Esophagus (tissue), 2 donors: ENCODE measurements at places on chromosomes 16 and 17. TPM values are rescaled to one million over a fixed set of nuclear protein-coding genes. Genes with fewer than 3 reads are reported as not detected.

The PRRT2 gene
- 2.1 TPM for polyA plus RNA-seq

The RPRML gene
- polyA plus RNA-seq, result not detected

The UTS2R gene
- not detected for polyA plus RNA-seq

The AP2B1 gene
- polyA plus RNA-seq, result 13.2 TPM

The TMEM256 gene
- 158 TPM for polyA plus RNA-seq

The LDHD gene
- 11.8 TPM for polyA plus RNA-seq

The TNK1 gene
- 9.3 TPM for polyA plus RNA-seq

The ATP6V0C gene
- polyA plus RNA-seq, result 214 TPM

The LHX1 gene
- not detected for polyA plus RNA-seq

The HOXB2 gene
- 11.3 TPM for polyA plus RNA-seq

The KPNA2 gene
- 16.1 TPM for polyA plus RNA-seq

The KRTAP3-2 gene
- 1.8 TPM for polyA plus RNA-seq

The ZFP1 gene
- polyA plus RNA-seq, result 2.5 TPM

The RRAD gene
- 93.6 TPM for polyA plus RNA-seq

The ARL5C gene
- polyA plus RNA-seq, result not detected

The VAT1L gene
- 0.04 TPM for polyA plus RNA-seq

The PDE6G gene
- polyA plus RNA-seq, result 0.33 TPM

The CIITA gene
- polyA plus RNA-seq, result 5.5 TPM

The CENPX gene
- 117 TPM for polyA plus RNA-seq

The CD300E gene
- 0.02 TPM for polyA plus RNA-seq

The CES3 gene
- 4.8 TPM for polyA plus RNA-seq

The GCGR gene
- polyA plus RNA-seq, result 0.11 TPM

The IRX5 gene
- polyA plus RNA-seq, result 19.6 TPM

The KRT17 gene
- 92.9 TPM for polyA plus RNA-seq

The TBC1D3C gene
- polyA plus RNA-seq, result not detected

The RHBDL3 gene
- polyA plus RNA-seq, result 0.29 TPM

The CCDC144A gene
- 0.29 TPM for polyA plus RNA-seq

The MAPT gene
- polyA plus RNA-seq, result 4.7 TPM

The TEKT5 gene
- polyA plus RNA-seq, result not detected

The MARVELD3 gene
- polyA plus RNA-seq, result 4.2 TPM

The OR2C1 gene
- 0.04 TPM for polyA plus RNA-seq

The MAZ gene
- 95.9 TPM for polyA plus RNA-seq

The CPHXL2 gene
- not detected for polyA plus RNA-seq

The CLDN9 gene
- not detected for polyA plus RNA-seq

The MEIOB gene
- not detected for polyA plus RNA-seq

The SBK1 gene
- polyA plus RNA-seq, result 0.36 TPM

The NKD1 gene
- 2.0 TPM for polyA plus RNA-seq

The TRIM65 gene
- 9.8 TPM for polyA plus RNA-seq
